AG20443 (cell line): ENCODE measurements at places on chromosomes 6 and 20.
A peak's percentile ranks its signal among the peaks of the same experiment; 100 is the strongest.

DNA sequence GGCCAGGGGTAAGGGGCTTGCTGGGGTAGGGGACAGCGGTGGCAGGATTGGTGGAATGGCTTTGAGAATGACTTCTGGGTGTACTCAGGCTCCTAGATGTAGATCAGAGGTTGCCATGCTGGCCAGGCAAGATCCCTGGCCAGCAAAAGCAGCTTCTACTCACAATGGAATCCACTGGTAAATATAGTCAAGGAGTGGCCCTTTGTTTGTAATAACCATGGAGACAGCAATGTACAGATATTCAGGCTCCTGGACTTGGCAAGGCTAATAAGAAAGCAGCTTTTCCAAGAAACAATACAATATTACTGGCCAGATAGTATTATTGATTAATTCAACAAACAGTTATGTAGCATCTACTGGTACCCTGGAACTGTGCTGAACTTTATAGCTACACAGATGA, 37.9 kb downstream of the CDH26 start:
- no peak for DNase-seq

GRCh38 chr6:160775792-160776580, 73.9 kb downstream of the PLG start:
- no peak for DNase-seq

- no peak for DNase-seq
These were observed 590 bp downstream of the EYS start for GRCh38 chr6:65706436-65706835.

DNA sequence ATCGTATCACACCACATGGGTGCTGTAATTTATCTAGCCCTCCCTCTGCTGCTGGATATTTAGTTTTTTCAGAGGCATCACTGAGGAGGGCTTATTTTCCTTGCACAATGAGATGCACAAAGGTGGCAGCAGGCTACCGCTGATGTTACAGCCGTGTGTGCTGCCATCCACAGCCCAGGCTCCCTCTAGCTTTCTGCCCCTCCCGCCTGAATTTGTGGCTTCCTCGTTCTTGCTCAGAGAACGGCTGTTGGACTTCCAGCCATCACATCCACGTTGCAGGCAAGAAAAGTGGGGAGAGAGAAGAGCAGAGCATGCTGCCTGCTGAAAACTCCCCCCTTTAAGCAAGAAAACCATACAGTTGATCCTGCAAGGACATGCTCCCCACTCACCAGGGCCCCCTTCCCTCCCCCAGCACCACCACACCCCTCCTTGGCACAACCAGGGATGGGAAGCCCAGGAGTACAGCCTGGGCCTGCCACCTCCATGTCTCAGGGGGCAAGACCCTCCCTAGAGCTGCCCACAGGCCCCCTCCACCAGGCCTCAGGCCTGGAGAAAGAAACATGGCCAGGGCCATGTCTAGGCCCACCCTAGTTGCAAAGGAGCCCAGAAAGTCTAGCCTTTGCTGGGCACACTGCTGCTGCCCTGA, 102.6 kb downstream of the MRPL14 start:
- DNase-seq: no peak

- peak; percentile 87 for DNase-seq
These were observed 107.1 kb downstream of the BANF2 start for GRCh38 chr20:17806739-17807441.

DNA sequence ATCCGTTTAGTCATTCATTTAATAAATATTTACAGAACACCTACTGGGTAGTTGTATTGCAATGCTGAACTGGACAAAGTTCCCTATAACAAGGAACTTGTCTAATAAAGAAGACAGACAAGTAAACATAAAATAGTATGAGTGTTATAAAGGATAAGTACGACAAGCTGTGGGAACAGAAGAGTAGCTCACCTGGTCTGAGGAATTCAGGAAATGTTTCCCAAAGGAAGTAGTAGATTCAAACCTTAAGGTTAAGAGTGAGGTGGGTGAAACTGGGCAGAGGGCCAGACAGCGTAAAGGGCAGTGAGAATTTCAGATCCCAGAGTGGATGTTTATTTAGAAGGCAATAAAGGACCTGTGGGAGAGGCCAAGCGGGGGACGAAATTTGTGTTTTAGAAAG, 72.3 kb upstream of the CD2AP start:
- DNase-seq: no peak

- DNase-seq: no peak
These were observed 209.2 kb downstream of the PREX1 start for GRCh38 chr20:48618631-48619030.

- peak; percentile 43 for DNase-seq
These were observed 54.9 kb downstream of the PRR18 start for GRCh38 chr6:166253281-166253681.

DNA sequence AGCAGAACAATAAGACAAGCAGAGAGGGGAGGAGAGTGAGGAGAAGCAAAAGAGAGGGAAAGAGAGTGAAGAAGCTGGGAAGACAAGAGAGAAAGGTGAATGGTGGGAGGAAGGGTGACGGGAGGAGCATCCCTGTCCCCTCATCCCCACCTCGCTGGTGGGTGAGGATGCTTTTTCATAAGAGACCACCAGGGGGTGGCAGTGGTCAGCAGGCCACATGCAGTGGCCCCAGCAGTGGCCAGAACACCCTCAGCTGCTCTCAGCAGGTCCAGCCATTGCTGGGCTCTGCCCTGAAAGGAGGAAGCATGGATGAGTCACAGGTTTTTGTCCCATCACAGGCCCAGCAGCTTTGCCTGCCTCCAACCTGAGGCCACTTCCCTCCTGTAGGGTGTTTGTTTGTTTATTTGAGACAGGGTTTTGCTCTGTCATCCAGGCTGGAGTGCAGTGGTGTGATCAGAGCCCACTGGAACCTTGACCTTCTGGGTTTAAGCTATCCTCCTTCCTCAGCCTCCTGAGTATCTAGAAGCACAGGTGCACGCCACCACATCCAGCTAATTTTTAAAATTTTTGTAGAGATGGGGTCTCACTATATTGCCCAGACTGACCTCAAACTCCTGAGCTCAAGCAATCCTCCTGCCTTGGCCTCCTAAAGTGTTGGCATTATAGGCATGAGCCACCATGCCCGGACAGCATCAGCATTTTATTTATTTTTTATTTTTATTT, 24.0 kb downstream of the FGD2 start:
- peak; percentile 91 for DNase-seq

- DNase-seq: no peak
These were observed 66.6 kb downstream of the LAMA4 start for GRCh38 chr6:112187736-112188135.

DNA sequence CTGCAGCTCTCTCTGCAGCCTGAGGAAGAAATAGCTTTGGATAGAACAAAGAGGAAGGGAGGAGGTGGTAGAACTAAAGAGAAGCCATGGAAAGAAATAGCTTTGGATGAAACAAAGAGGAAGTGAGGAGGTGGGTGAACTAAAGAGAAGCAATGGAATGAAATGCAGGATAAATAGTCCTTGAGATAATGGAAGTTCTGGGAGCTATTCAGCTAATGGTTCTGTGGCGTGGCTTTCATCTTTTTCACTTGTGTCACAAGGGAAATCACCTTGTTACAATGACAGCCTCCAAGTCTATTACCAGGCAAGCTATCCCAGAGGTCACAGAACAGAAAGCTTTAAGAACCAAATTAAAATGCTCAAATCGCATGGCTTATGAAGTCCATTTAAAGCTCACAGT, 141.3 kb upstream of the ARG1 start:
- no peak for DNase-seq

DNA sequence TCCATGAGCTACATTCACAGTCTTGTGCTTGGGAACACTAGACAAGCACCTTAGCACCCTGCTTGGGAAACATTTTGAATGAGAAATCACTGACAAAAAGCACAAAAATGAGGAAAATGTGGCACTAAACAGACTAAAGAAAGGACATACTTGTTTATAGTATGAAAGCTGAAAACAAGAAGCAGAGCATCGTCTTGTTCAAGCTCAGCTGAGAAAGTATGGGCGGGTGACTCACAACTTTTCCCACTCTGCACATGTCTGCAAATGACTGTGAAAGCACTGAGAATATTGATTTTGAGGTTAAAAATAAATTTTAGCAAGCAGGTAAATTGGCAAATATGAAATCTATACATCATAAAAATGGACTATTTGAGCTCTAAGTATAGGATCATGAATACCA, 725.3 kb downstream of the COL12A1 start:
- no peak for DNase-seq

- DNase-seq: no peak
These were observed 9.3 kb upstream of the FKBP1A start for GRCh38 chr20:1402149-1402548.

DNA sequence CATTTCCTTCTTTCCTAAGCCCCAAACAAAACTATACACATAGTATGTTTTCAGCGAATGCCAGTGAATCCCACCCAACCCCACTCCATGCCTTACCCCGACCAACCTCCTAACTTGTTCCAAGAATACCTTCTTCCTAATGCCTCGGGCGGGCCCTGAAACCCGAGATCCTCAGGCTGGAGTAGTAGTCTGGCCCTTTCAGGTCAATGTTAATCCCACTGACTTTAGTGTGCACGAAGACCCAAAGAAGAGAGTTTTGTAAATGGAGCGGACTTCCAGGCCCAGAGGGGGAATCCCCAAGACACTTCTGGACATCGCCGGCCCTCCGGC, 394 bp downstream of the YIPF3 start:
- no peak for DNase-seq

DNA sequence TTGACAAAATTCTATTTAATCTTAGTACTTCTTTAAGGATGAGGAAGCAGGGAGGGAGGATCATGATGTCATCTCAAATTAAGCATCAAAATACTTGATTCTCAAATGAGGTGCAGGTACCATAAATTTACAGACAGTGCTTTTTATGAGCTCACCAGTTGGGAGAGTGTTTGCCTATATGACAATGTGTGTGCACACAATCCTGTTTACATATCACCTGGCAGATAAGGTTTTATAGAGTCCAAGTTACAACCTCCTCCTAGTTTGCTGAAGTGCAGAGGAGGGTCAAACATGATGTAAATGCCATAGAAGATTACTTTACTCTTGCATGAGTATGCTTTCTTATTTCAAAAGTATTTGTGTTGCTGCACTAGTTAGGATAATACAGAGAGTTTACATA, 6.4 kb downstream of the ATXN1 start:
- no peak for DNase-seq

DNA sequence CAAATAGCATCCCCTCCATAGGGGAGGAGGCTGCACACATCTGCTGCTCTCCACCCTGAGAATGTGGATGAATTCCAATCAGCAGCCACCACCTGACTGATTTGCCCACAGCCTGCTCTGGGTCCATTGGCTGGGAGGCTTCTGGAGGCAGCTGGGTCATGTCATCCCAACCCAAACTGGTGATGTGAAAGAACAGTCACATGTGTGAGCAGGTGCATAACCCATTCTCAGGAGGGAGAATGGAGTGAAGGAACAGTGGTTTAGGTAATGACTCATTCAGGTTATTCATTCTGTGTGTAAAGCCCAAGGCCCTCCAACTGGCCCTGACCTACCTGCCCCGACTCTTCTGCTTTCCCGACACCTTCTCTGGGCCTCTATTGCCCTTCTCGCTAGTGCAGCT, 90.9 kb upstream of the GCM1 start:
- no peak for DNase-seq

GRCh38 chr6:36350681-36351571, 14.2 kb upstream of the BNIP5 start:
- DNase-seq: peak; percentile 65

DNA sequence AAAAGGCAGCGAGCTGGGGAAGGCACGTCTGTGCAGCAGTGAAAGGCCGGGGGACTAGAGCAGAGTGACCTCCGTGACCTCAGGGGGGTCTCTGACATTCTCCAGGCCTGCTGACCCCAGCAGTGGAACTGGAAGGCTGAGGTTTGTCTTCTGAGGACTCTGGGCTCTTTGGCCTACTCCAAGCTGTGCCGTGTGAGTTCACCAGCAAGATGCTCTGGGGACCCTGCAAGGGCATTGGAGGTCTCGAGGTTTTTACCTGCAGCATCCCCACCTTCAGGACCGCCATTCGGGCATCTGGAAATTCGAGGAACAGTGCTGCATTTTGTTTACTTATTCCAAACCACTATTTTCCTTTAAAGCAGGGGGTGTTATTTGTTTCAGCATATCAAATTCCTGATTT, 140.9 kb downstream of the PHACTR3 start:
- no peak for DNase-seq

- DNase-seq: no peak
These were observed 614.5 kb downstream of the PHF3 start for GRCh38 chr6:64250126-64250525.

GRCh38 chr20:11063444-11063843, 389.6 kb upstream of the JAG1 start:
- no peak for DNase-seq

GRCh38 chr6:26312501-26313397, 52.2 kb upstream of the BTN3A2 start:
- DNase-seq: peak; percentile 39

GRCh38 chr6:37454420-37455140, 21.6 kb downstream of the CMTR1 start:
- peak; percentile 83 for DNase-seq

DNA sequence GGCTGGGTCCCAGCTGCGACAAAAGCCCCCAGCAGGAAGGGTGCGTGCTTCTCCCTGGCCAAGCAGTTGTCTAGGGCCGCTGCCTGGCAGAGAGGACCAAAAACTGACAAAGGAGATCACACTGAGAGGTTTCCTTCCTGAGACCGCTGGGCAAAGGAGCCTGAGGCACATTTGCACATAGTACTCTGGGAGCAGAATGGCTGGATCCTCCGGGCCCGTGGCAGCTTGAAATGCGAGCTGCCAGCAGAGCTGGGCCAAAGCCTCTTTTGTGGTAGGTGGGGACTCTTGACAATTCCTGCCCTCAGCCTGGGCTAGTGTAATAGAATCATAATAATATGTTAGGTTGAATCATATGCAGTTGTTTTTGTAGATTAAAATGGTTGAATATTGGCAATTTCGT, 33.1 kb upstream of the RNF8 start:
- DNase-seq: no peak

GRCh38 chr6:96604420-96604819, 41.5 kb downstream of the FHL5 start:
- DNase-seq: no peak

DNA sequence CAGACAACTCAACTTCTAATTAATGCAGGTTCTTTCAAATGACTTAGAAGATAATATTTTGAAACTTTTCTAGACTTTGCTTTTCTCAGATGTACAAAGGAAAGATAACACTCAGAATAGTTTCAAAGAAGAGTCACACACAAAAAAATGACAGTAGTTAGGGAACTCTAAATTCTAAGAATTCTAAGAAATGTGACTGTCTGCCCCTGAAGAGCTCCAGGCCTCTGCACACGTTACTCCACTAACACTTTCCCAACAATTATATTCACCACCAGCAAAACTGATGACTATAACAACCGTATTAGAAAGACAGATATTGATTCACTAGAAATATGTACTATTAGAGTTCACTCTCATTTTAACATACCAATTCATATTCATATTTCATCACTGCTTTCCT, 133.3 kb upstream of the SMLR1 start:
- DNase-seq: no peak

GRCh38 chr6:36386495-36387439, 702 bp downstream of the ETV7 start:
- peak; percentile 73 for DNase-seq

GRCh38 chr6:99402448-99402847, 8.5 kb upstream of the COQ3 start:
- DNase-seq: no peak
